ENCODE measurements at places on chromosomes 11 and 22.

- no peak for DNase-seq
Observed at GRCh38 chr11:120027546-120028180, 110.2 kb downstream of the TRIM29 start.

DNA sequence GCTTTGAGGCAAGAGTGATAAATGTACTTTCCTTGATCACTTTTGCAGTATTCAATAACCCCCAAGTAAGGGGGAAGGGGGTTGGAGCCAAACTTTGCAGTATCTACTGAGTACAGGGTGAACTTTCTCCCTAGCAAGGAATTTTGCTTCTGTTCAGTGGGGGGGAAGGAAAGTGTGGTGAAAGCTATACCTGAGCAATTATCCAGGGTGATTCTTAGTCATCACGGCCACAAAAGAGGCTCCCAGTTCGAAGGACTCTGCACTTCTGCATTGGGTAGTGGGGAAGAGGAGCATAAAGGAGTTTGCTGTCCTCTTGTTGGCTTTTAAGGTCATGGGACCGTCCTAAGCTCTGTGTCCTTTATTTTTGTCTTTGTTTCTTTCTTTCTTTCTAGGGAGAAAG, 346.5 kb upstream of the SYN3 start:
- DNase-seq, result no peak

DNA sequence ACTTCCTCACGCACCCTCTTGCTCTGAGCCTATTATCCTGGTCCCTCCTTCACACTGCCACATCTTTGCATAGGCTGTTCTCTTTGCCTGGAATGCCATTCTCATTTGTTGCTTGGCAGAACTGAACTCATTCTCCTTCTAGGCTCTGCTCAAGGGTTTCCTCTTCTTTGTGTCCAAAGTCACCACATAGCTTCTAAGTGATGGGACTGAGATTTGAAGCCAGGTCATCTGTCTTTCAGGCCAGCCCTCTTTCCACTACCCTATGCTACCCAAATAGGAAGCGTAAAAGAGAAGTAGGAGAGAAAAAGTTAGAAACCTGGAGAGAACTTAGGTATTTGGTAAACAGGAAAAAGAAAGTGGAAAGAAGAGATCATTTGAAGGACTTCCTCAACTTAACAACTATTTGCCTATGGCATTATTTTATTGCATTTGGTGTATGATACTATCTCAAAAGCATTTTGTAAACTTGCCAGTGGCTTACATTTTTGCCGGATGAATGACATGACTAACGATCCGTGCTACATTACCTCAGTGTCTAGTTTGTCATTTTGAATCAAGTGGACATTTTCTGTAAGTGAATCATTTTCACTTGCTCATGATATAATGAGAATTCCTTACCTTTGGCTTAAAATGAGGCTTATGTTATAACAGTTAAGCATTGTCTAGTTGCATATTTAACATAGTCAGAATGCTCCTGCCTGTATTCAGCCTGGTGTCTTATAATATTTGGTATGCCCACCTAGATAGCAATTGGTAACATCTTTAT, 18.5 kb downstream of the NF2 start:
- peak; percentile 87 for DNase-seq

- DNase-seq, result no peak
Observed at GRCh38 chr11:86941077-86941870, 13.9 kb downstream of the FZD4 start.

DNA sequence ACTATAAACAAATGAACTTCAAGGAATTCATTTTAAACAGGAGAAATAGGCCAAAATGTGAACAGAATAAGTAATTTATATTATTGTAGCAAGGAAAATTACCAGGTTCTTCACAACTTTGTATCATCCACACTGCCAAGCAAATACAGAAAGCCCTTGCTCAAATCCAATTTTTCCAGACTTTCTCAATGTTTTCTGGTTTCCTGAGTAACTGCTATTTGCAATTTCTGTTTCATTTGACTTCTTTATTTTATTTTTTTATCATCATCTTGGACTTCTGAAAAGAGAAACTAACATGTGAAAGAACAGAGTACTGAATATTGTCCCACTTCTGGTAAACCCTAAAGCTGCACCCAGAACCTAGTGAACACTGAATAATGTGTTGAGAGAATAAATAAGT, 61.0 kb downstream of the SLC1A2 start:
- no peak for DNase-seq

- DNase-seq, result no peak
Observed at GRCh38 chr22:32618441-32619140, 144.0 kb downstream of the FBXO7 start.

DNA sequence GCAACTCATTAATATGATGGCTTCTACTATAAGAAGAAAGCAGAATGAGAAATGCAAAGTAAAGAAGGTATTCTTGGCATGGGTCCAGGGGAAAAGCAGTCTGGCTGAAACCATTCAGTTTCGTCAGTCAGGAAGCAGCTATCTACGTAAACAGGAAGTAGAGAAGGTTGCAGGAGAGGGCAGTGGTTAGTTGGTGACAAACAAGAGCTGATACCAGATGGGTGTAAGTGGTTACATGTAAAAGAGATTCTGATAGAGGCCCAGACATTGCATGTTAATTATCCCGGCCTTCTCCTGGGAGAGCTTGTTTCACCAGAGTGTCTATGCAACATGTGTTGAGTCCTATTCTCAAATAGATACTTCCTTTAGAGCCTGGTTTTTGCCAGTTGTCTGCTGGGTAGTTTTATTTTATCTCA, 58.4 kb upstream of the PSMA1 start:
- no peak for DNase-seq

GRCh38 chr11:96001037-96001436, 77.1 kb upstream of the MTMR2 start:
- DNase-seq, result no peak

- peak; percentile 93 for DNase-seq
Observed at GRCh38 chr22:37176464-37177061, 11.5 kb downstream of the C1QTNF6 start.

- DNase-seq, result no peak
Observed at GRCh38 chr22:31045900-31046538, 35.1 kb upstream of the SMTN start.

- DNase-seq, result no peak
Observed at GRCh38 chr11:6563121-6563619, 40.2 kb downstream of the RRP8 start.

DNA sequence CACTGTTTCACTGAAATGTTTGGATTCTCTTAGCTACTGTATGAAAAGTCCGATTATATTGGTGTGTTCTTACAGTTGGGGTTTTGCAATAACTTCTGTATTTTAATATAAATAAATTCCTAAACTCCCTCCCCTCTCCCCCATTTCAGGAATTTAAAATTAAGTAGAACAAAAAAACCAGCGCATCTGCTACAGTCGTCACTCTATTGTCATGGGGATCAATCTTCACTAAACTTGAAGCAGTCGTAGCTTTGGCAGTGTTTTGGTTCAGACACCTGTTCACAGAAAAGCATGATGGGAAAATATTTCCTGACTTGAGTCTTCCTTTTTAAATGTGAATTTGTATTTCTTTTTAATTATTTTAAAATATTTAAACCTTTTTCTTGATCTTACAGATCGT, 9.4 kb downstream of the PIWIL3 start:
- DNase-seq, result no peak

GRCh38 chr11:10604340-10604748, 35.9 kb upstream of the LYVE1 start:
- no peak for DNase-seq

- DNase-seq, result peak; percentile 67
Observed at GRCh38 chr11:68841718-68842426, at the start of gene CPT1A. Gene CPT1A, minus strand, starts transcription at chr11:68841916. Its CDS starts 26,442 bp downstream, at chr11:68815474.

DNA sequence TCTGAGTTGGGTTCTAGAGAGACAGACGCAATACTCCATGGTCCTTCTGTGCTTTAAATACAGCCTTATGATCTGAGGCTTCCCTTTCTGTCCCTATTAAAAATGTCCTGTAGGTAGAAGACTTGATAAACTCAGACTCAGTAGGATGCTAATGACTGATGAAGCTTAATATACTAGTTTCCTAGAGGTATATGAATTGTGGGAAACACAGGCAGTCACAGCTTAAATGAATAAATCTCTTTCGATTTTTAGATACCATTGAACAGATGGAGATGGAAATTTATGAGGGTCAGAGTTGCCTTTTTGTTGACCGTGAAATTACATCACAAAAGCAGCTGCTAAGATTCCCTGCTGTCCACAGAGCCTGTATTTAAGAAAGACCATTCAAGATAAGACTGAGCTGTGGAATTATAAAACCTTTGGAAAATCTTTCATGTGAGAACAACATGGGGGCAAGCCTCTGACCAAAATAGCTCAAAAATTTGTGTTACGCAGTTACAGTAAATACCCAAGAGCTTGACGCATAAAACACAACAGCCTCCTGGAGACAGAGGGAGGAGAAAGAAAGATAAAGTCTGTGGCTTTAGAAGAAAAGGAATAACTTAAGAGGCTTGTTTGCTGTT, 172.3 kb downstream of the AASDHPPT start:
- peak; percentile 95 for DNase-seq

DNA sequence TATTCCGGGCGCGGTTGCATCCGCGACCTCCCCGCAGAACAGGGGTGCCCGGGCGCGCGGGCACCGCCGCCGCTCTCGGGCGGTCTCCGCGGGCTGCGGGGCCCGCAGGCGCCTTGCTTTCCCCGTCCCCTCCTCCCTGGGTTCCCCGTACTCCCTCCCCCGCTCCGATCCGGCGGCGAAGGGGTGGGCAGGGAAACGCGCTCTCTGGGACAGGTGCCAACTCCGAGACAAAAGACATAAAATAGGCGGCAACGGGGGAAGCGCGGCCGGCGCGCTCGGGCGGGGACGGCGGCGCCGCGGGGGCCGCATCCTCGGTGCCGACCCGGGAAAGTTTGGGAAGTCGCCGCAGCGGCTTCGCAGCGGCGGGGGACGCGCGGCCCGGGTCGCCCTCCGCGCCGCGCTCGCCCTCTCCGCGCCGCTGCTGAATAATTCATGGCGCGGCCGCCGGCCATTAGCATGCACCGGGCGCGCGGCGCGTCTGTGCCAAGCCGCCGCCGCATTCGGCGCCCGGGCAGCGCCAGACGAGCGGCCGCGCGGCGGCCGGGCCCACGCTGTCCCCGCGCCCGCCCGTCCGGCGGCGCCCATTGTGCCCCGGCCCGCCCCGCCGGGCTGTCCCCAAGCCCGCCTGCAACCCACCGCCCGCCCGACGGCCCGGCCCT, 78.7 kb upstream of the PPARA start:
- DNase-seq, result no peak

DNA sequence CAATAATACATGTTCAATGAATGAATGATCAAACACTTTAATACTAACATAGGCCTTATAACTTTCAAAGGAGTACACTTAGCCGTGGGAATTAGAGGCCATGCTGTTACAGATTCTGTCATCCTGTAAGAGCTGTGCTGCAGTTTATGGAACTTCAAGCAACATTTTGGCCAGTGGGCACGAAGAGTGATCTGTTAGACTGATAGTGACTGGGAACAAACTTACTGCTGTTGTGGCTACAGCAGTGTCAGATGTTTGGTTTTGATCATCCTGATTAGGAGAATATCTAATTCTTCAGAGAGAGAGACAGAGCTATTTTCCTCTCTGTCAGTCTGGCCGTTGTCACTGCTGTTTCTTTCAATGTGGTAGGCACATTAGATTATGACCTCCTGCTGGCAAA, 348.9 kb downstream of the NELL1 start:
- DNase-seq, result no peak

DNA sequence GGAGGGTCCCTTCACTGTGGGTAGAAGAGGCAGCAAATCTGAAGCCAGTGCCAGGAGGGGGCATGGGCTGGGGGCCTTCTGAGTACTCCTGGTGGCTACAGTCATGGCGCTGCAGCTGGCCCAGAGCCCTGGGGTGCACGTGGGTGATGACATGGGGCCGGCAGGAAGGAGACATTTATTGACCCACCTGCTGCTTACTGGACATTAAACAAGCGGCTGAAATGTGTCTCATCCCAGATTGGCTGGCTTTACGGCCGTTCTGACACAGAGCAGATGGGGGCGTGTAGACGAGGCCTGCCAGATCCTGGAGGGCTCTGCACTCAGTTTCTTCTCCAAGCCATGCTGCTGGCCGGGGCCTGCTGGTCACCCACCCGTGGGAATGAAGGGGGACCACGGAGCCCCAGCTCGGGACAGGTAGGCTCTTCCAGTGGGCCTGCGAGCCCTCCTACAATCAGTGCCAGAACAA, 906.9 kb downstream of the BRD1 start:
- DNase-seq, result no peak

DNA sequence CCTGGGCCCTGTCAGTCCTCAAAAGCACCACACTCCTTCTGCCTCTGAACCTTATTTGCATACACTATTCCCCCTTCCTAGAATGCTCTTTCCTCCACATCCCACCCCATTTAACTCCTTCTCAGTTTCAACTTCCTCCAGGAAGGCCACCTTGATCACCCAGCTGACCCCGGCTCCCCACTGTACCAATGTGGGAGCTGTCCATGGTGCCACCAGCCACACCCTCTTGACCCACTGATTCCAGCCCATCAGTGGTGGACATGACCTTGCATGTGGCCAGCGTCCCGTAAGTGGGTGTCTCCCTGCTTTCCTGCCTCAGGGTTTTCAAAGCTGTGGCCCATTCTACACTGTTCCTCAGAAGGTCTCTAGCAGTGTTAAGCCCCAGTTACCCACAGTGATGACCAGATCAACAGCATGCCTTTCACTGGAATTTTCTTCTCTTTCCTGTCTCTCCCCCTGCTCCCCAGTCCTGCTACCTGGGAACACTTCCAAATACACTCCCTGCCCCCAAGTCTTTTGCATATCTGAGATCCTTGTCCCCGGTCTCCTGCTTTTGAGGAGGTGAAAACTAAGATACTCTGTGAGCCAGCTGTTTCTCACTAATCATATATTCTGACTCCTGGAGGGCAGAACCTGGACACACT, 346.6 kb downstream of the MN1 start:
- DNase-seq, result no peak

- DNase-seq, result no peak
Observed at GRCh38 chr11:76663486-76663810, 7.1 kb downstream of the LRRC32 start.

DNA sequence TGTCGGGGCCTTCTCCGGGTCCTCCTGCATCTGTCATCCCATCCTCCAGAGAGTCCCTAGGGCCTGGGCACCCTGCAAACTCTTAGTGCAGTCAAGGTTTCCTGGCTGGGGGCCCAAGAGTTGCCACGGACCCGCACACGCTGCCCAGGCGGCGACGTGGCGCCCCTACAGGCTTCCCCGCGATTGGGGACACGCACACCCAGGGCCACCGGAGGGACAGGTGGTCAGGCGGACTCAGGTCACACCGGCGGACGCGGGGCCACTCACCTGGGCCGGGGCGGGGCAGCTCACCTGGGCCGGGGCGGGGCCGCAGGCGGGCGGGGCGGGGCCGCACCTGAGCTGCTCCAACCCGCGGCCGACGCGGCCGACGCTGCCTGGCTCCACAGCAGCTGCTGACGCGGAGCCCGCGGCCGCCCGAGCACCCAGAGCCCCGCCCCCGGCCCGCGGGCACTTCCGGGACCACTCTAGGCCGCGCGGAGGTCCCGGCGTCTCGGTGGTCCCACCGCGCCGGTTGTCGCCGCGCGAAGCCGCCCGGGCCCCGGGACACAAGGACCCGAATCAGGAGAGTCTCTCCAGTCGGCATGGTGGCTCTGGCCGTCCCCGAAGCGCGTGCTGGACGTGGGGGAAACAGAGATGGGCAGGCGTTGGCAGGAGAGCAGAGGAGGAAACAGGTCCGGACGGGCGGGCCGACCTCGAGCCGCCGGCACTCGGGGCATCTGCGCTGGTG, at the start of gene ZNF70:
ZNF70 (minus strand) TSS at position 399 of the 727 bp plus-strand sequence. CDS start 5,972 bp downstream, outside the sequence.
- peak; percentile 87 for DNase-seq

Data from trophoblast cell (in vitro differentiated cells and primary cell).